ENCODE measurements at places on chromosomes 1 and 21. TPM values are rescaled to one million over a fixed set of nuclear protein-coding genes. Genes with fewer than 3 reads are reported as not detected.

The TMPRSS2 gene
- total RNA-seq, result not detected

The MCOLN2 gene
- total RNA-seq, result not detected

The OR2G6 gene
- total RNA-seq, result not detected

The TNNT2 gene
- total RNA-seq, result not detected

The SLAMF7 gene
- not detected for total RNA-seq

The B3GALT2 gene
- 1.3 TPM for total RNA-seq

The PRAMEF20 gene
- total RNA-seq, result not detected

The PERM1 gene
- total RNA-seq, result 0.09 TPM

The OR14K1 gene
- total RNA-seq, result not detected

The ANP32E gene
- total RNA-seq, result 20.0 TPM

The KIF2C gene
- 9.9 TPM for total RNA-seq

The FALEC gene
- 0.63 TPM for total RNA-seq

The SMCP gene
- total RNA-seq, result not detected

The BARHL2 gene
- total RNA-seq, result not detected

The LCE2B gene
- total RNA-seq, result not detected

The SLC5A9 gene
- total RNA-seq, result not detected

The CD5L gene
- not detected for total RNA-seq

The CFAP141 gene
- not detected for total RNA-seq

The GBP6 gene
- not detected for total RNA-seq

The SPATA45 gene
- total RNA-seq, result not detected

The NID1 gene
- 60.6 TPM for total RNA-seq

The ITLN1 gene
- 0.27 TPM for total RNA-seq

The HRNR gene
- total RNA-seq, result not detected

The TRIM62 gene
- 1.5 TPM for total RNA-seq

The C1QA gene
- not detected for total RNA-seq

The EFNA3 gene
- total RNA-seq, result 1.6 TPM

The SLFNL1 gene
- 0.28 TPM for total RNA-seq

The CA14 gene
- not detected for total RNA-seq

The PTGS2 gene
- 3.4 TPM for total RNA-seq

The GIPC2 gene
- 18.6 TPM for total RNA-seq

The ACBD6 gene
- total RNA-seq, result 64.9 TPM

The NCAM2 gene
- total RNA-seq, result 0.38 TPM

The VPS13D gene
- total RNA-seq, result 23.3 TPM

The RIPPLY3 gene
- not detected for total RNA-seq

The NCF2 gene
- total RNA-seq, result not detected

The LAMC2 gene
- total RNA-seq, result 0.99 TPM

The TNFAIP8L2 gene
- not detected for total RNA-seq

The TMEM200B gene
- 1.6 TPM for total RNA-seq

The CTSS gene
- 12.9 TPM for total RNA-seq

The GUCA2B gene
- total RNA-seq, result not detected
